ENCODE measurements at places on chromosomes 3 and 15. TPM values are rescaled to one million over a fixed set of nuclear protein-coding genes. Genes with fewer than 3 reads are reported as not detected.

Gene LYSMD2
- 5.8 TPM for polyA plus RNA-seq

Gene ZIC4
- polyA plus RNA-seq: 3.4 TPM

Gene COX17
- polyA plus RNA-seq: 48.1 TPM

Gene CHRNA3
- polyA plus RNA-seq: not detected

Gene PAQR9
- polyA plus RNA-seq: not detected

DNA sequence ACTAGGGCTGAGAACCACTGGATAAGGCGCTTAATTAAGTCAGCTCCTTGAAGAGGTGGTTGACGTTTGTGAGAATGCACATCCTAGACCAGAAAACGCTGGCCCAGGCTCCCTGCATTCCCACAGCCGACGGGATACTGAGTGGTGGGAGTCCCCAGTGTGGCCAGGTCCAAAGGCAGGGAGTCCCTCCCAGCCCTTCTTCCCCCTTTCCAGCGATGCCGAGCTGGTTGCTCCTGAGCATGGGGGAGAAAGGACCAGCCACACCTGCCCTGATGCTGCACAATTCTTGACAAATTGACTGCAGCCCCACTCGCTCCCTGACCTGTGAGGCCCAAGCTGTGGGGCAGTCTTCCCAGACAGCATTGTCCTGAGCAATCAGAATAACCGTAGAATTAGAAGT, 79.5 kb upstream of the PXYLP1 start:
- no peak for DNase-seq

DNA sequence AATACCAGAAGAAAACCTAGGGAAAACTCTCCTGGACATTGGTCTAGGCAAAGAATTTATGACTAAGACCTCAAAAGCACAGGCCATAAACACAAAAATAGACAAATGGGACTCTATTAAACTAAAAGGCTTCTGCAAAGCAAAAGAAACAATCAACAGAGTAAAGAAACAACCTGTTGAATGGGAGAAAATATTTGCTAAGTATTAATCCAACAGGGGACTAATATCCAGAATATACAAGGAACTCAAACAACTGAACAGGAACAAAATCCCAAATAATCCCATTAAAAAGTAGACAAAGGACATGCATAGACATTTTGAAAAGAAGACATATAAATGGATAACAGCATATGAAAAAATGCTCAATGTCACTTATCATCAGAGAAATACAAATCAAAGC, 6.9 kb upstream of the ACVR2B start:
- DNase-seq: no peak

DNA sequence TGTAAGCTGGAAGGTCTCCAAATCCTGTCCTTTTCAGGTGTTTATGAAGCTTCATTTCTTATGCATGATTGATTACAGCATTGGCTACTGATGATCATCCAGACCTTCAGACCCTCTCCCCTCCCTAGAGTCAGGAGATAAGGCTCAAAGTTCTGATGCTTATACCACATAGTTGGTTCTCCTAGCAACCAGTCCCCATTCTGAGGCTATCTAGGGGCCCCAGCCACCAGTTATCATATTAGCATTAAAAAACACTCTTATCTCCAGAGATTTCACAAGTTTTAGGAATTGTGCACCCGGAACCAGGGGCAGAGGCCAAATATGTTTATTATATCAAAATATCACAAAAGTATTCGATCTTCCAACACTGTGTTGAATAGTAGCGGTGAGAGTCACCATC, 953.1 kb downstream of the FHIT start:
- DNase-seq: no peak

DNA sequence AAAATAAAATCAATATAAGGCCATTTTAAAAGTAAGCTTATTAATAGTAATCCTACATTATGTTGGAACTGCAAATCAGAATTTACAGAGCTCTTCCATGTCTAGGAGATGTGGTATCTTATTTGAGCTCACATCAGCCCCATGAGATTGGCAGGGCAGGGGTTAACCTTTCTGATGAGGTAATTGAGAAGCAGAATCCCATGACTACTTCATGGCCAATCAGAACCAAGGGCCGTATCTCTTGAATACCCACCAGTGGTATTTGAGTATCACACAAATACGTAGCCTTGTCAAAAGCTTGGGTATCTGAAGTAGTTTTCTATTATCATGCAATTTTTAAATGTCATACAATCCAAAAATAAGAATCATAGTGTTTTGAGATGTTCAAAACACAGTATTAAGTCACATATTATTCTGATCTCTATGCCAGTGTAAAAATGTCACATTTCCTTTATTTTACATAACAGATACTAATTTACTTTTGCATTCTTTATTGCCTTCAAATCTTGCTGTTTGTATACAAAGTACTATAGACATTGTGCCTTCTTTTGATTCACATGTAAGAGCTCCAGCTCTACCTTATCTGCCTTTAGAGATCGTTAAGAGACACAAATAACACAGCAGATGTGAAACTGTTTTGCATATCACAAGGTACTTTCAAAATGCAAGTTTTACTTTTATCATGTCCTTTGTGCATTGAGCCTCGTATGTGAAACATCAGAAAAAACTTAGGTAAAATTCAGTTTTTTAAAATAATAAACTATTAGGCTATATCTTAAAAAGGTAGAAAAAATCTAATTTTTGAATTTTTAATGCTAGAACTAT, 251.7 kb upstream of the GOLGA6L4 start:
- DNase-seq: no peak

DNA sequence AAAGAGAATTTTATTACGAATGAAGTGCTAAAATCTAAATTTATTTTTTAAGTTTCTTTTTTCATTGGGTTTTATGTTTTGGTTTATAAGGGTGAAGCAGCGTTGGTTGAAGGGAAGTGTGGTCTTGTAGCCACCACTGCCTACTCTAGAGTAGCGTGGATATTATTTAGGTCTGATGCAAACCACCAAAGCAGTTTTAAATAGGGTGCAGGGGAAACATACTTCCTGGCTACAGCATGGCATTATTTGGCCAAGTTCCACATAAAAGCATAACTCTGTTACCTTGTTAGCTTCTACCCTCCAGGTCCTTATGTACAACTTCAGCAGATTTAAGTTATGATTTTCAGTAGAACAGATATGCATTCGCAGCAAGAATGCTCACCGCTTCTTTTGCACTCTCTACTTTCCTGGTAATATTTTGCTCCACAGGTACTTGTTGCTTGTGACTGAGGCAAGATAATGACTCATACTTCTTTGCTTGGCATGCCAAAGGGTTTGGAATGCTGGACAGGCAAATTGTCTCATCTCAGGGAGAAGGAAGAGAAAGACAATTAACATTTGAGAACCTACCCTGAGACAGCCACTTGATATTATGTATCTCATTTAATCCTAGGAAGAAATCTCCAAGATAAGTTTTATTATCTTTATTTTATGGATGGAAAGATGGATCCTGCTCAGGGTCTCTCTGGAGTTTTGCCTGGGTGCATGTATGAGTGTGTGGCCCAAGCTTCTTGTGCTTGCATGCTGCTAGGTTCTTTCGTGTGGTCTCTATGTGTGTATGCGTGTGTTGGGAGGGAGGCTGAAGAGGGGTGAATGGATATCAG, 5.4 kb downstream of the TGFBR2 start:
- no peak for DNase-seq

DNA sequence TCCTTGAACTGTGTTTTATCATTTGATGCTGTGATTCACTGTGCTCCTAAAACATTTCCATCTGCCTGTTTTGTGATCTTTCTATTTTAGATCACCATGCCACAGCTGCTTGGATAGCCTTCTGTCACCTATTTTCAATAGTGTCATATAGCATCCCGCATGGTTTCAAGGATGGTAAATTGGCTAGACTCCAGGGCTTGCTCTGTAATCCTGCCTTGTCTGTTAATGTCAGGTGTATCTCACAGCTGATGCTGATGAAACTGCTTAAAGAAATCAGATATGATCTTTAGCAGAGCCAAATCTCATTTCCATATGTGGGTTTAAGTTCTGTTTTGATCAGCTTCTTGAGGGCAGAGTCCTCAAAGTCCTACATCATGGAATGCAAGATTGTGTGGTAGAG, 182.2 kb downstream of the UBE2E2 start:
- DNase-seq: no peak

DNA sequence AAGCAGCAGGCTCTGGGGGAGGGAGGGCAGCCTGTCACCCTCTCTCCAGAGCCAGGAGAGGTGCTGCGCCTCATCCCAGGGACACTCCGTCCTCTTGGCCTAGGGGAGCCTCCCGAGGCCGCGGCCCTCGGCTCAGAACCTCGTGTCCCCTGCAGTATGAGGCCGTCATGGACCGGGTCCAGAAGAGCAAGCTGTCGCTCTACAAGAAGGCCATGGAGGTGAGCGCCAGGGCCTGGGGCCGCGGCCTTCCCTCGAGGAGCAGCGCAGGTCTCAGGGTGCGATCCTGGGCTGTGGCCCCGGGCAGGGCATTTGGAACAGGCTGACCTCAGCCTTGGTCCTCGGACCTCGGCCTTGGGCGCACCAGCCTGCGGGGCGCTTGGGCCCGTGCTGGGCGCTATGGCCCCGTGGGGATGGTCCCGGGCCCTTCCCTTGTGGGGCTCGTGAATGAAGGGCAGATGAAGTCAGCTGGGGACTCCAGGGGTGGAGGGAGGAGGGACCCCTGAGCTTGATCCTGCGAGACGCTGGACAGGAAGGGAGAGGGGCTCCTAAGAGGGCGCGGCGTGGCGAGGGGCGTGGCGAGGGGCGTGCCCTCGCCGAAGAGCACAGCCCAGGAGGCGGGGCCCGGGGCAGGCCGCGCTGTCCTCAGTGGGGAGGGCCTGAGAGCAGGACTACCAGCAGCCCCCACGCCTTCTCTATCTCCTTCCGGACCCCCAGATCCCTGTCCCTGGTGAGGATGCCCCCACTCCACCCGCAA, 32.9 kb downstream of the PSTPIP1 start:
- no peak for DNase-seq

GRCh38 chr15:34804113-34804512, 8.8 kb upstream of the ACTC1 start:
- DNase-seq: no peak

GRCh38 chr15:35720019-35720418, 174.1 kb upstream of the DPH6 start:
- no peak for DNase-seq

GRCh38 chr3:164479406-164479805, 598.9 kb downstream of the SI start:
- no peak for DNase-seq

DNA sequence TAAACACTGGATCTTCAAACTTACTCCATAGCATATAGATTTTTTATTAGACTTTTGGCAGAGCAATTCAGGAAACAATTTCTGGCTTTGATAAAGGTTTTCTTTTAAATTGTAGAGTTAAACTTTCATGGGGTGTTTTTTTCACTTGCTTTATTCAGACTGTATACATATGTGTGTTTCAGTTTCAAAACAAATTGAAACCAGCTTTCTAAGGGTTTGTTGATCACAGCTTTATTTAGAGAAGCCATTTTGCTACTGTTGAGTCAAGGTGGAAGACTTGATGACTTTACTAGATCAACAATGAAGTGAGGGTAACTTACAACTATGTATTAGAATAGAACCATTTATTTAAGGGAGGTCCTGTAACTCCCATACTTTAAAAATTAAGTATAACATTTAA, 6.2 kb downstream of the UBE2E1 start:
- no peak for DNase-seq

DNA sequence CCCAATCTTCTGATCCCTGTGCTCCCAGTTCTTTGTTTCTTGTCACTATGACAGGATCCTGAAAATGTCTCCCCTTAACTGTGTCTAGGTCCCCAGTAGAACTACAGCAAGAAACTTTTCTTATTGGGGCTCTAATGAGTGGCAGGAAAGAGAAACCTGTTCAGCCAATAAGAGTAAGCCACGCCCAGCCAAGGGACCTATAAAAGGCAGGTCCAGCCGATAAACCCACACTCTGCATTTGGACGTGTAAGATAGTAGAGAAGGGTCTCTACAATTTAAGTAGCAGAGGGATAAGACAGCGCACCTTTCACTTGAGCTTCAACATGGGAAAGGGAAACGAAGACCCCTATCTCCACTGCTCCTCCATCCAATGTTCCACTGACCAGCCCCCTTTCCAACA, 149.9 kb downstream of the LMLN start:
- no peak for DNase-seq

DNA sequence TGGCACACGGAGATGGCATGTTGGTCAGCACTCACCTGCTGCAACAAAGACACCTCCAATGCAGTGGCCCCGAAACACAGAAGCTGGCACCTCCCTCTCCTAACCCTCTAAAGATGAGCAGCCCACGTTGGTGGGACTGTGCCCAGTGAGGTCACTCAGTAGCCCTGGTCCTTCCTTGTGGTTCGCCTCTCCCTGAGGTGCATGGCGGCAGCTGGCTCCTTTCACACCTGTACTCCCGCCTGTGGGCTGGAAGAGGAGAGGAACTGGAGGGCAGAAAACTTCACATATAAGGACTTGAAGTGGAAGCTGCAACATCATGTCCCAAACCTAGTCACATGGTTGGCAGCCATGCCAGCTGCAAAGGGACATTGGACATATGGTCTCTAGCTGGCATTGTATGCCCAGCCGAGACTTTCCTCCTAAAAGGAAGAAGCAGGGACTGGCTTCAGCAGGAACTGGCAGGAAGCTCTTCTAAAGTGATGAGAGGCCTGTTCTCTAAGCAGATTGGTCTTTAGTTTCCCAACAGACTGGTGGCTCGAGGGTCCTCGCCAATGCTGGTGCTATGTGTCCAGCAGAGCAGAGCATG, 10.8 kb upstream of the C3orf22 start:
- DNase-seq: no peak

DNA sequence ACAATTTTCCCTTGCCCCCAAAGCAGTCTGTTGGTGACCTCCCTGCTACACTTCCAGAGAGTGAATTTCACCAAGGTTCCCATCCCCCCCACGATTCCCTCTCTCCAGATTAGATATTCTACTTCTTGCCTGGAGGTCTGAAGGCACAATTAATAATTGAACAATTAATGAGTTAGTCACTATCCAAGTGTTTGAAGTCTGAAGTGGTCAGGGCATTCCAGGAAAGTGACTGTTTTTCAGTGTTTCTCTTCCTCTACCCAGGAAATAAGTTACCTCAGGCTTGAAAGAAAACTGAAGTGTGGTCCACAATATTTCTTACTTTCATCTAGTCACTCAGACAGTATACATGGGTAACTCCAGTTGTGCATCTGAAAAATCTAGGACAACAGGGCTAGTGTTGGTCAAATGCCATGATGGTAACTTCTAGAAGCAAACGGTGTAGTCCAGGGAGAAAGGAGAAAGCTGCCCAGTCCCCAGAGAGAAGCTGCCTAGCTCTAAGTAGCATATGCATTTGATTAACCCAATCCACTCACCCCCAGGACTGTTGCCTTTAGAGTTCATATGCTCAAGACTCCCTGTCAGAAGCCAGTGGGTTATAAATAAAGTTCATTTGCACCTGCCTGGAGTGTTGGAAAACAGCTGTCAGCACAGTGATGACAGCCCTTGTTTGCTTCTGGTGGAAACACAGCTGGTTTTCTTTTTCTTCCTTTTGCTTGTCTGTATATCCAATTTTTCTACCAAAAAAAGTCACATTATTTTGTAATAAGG, 2.3 kb upstream of the TM4SF4 start:
- no peak for DNase-seq

DNA sequence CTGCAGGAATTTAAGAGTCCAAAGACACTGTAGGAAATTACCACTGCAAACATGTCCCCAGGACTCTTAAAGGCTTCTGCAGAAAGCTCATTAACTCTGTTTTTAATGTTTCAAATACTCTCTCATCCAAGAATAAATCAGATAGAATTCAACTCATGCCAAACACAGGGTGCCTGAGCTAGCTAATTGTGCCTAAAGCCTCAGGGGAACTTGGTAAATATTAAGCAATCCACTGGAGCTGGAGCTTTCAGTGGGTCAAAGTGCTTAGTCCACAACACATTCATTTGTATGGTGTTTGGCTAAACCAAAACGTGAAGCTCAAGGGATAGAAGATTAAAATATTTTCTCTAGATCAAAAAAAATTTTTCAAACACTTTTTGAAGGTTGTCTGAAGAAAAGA, 131.4 kb downstream of the THRB start:
- DNase-seq: no peak

Measured in BJ (cell line).